GM23338 (cell line): ENCODE measurements at places on chromosomes 6 and 20. TPM values are rescaled to one million over a fixed set of nuclear protein-coding genes. Genes with fewer than 3 reads are reported as not detected.
A peak's percentile ranks its signal among the peaks of the same experiment; 100 is the strongest.

Gene KCNK15
- polyA plus RNA-seq, result 3.3 and 4.3 TPM in 2 replicates

- H3K27ac ChIP-seq, result no peak overlapping the region
- no peaks in the 10 kb centered on the region for H3K4me1 ChIP-seq
- H3K27me3 ChIP-seq, result no peaks in the 10 kb centered on the region
- no peak for DNase-seq
- H3K4me3 ChIP-seq, result no peak overlapping the region
- no peaks in the 10 kb centered on the region for H3K36me3 ChIP-seq
Measured at GRCh38 chr20:16106191-16106849, 466.9 kb downstream of the KIF16B start.

Gene SLC17A9
- 36.1 and 39.3 TPM in 2 replicates for polyA plus RNA-seq

GRCh38 chr6:136208783-136209182, 41.3 kb downstream of the MTFR2 start:
- no peaks in the 10 kb centered on the region for H3K36me3 ChIP-seq
- H3K4me1 ChIP-seq, result no peaks in the 10 kb centered on the region
- no peak overlapping the region for H3K27ac ChIP-seq
- DNase-seq, result peak; percentile 60
- H3K27me3 ChIP-seq, result no peaks in the 10 kb centered on the region

- DNase-seq, result no peak
- H3K27me3 ChIP-seq, result no peaks in the 10 kb centered on the region
- no peaks in the 10 kb centered on the region for H3K36me3 ChIP-seq
- no peak overlapping the region for H3K4me3 ChIP-seq
Measured at GRCh38 chr6:163333701-163334663, 80.5 kb upstream of the QKI start.

GRCh38 chr6:85459224-85459901, 9.5 kb downstream of the NT5E start:
- no peaks in the 10 kb centered on the region for H3K27me3 ChIP-seq
- peak overlapping the region; percentile 15; the same call in 1 of the 2 replicates for H3K4me3 ChIP-seq
- H3K27ac ChIP-seq, result no peak overlapping the region; the same call in 1 of the 2 replicates
- DNase-seq, result no peak
- H3K4me1 ChIP-seq, result peaks cover 26% of the 10 kb centered on the region
- no peaks in the 10 kb centered on the region for H3K36me3 ChIP-seq

- H3K4me1 ChIP-seq, result peaks cover 18% of the 10 kb centered on the region
- DNase-seq, result no peak
- no peak overlapping the region for H3K4me3 ChIP-seq
- no peaks in the 10 kb centered on the region for H3K36me3 ChIP-seq
Measured at GRCh38 chr6:52729576-52729975, 33.7 kb downstream of the GSTA2 start.

Gene TCF19
- 7.1 and 8.3 TPM in 2 replicates for polyA plus RNA-seq

Gene TMEM244
- not detected in 2 replicates for polyA plus RNA-seq

Gene SAMD3
- 3.2 and 3.8 TPM in 2 replicates for polyA plus RNA-seq

DNA sequence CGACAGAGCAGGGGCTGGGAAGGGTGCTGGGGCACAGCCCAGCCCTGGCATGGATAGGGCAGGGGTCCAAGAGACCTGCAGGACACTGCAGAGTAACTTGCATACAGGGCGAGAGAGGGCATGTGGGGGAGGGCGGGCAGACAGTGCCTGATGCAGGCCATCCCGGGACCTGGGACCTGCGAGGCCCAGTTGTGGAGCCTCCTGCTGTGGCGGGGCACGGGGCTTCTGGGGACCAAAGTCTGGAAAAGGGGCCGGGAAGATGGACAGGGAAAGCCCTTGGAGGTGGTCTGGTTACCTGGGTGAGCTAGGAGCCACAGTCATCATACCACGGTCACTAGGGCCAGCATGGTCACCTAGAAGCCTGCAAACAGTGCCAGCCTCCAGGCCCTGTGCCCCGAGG, 412 bp upstream of the TUBB1 start:
- H3K4me1 ChIP-seq, result no peaks in the 10 kb centered on the region
- H3K36me3 ChIP-seq, result no peaks in the 10 kb centered on the region
- H3K27ac ChIP-seq, result no peak overlapping the region
- no peak for DNase-seq
- no peak overlapping the region for H3K4me3 ChIP-seq
- no peaks in the 10 kb centered on the region for H3K27me3 ChIP-seq

GRCh38 chr6:141719476-141719875, 413.2 kb upstream of the GJE1 start:
- H3K27me3 ChIP-seq, result no peaks in the 10 kb centered on the region
- DNase-seq, result no peak
- no peak overlapping the region for H3K27ac ChIP-seq

Gene SOX18
- not detected in 2 replicates for polyA plus RNA-seq

DNA sequence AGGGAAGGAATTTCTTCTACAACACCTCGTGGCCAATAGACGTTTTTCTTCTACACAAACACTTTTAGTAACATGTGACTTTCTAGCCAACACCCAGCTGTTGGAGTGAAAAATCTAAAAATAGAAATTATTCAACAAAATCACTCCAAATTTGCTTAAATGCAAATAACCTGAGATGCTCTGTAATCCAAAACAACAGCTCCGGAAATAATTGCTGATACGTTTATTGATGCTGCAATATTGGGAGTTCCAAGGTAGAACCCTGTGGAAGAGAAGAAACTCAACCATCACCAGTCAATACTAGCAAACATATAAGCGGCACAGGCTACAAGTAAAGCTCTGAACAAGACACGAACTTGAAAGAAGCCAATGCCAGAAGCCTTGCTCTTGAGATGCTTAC, 230.6 kb downstream of the ALDH8A1 start:
- H3K36me3 ChIP-seq, result no peaks in the 10 kb centered on the region
- H3K27ac ChIP-seq, result no peak overlapping the region
- DNase-seq, result no peak
- no peak overlapping the region for H3K4me3 ChIP-seq
- no peaks in the 10 kb centered on the region for H3K4me1 ChIP-seq

Gene PPP1R3G
- polyA plus RNA-seq, result 0.05 and 0.13 TPM in 2 replicates

GRCh38 chr6:31049518-31049917, 39.2 kb downstream of the MUC22 start:
- no peaks in the 10 kb centered on the region for H3K27me3 ChIP-seq
- no peaks in the 10 kb centered on the region for H3K36me3 ChIP-seq
- DNase-seq, result no peak
- H3K27ac ChIP-seq, result no peak overlapping the region

DNA sequence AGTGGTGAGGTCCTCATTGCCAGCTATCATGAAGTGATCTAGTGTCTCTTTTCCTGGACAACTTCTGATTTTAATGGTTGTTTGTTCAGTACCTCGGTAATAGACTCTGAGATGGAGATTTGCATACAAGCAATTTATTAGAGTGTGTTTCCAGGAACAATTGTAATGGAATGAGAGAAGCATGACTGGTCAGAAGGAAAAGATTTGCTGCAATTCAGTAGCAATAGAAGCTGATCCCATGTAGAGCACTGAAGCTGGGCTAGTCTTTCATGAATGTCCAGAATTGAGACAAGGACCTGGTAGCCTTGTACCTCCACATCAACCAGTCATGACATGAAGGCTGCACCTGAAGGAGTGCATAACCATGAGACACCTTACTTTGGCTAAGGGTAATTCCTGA, 526.5 kb downstream of the NKAIN2 start:
- no peak for DNase-seq
- H3K27ac ChIP-seq, result no peak overlapping the region
- H3K36me3 ChIP-seq, result no peaks in the 10 kb centered on the region
- H3K4me3 ChIP-seq, result no peak overlapping the region
- no peaks in the 10 kb centered on the region for H3K27me3 ChIP-seq

GRCh38 chr6:43476746-43477145, 624 bp upstream of the TJAP1 start:
- H3K4me1 ChIP-seq, result peaks cover 35% of the 10 kb centered on the region
- H3K4me3 ChIP-seq, result peak overlapping the region; percentile 81
- DNase-seq, result no peak
- no peaks in the 10 kb centered on the region for H3K36me3 ChIP-seq
- H3K27me3 ChIP-seq, result no peaks in the 10 kb centered on the region

GRCh38 chr6:29629571-29629970, 3.4 kb downstream of the GABBR1 start:
- no peaks in the 10 kb centered on the region for H3K36me3 ChIP-seq
- H3K4me1 ChIP-seq, result peaks cover 57% of the 10 kb centered on the region
- H3K27me3 ChIP-seq, result no peaks in the 10 kb centered on the region
- H3K4me3 ChIP-seq, result peak overlapping the region; percentile 93
- peak overlapping the region; percentile 78; the same call in 1 of the 2 replicates for H3K27ac ChIP-seq

DNA sequence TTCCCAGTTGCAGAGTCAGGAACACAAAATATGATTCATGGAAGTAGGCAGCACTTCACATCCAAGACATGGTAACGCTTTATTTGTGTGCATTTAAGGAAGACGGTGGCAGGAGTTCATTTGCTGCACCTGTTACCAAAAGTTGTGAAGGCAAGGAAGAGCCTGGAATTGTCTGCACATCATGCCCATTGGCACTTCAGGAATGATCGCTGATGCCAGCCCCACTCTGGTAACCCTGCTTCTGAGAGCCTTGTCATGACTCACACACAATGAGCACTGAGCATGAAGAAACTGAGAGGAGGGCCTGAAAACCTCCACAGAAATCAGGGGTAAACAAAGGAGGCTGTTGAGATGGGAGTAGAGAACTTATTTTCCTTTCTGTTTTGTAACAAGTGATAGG, 181.1 kb downstream of the RPS12 start:
- H3K36me3 ChIP-seq, result no peaks in the 10 kb centered on the region
- no peak overlapping the region for H3K4me3 ChIP-seq
- no peaks in the 10 kb centered on the region for H3K27me3 ChIP-seq
- no peak for DNase-seq
- H3K27ac ChIP-seq, result no peak overlapping the region

- H3K4me3 ChIP-seq, result no peak overlapping the region
- H3K36me3 ChIP-seq, result no peaks in the 10 kb centered on the region
- DNase-seq, result no peak
- peaks cover 10% of the 10 kb centered on the region for H3K27me3 ChIP-seq
Measured at GRCh38 chr6:169793408-169793807, 42.0 kb downstream of the ERMARD start.

Gene GNRH2
- not detected in 2 replicates for polyA plus RNA-seq

Gene REM1
- polyA plus RNA-seq, result not detected in 2 replicates

- no peak overlapping the region for H3K4me3 ChIP-seq
- no peak overlapping the region for H3K27ac ChIP-seq
- DNase-seq, result no peak
- H3K4me1 ChIP-seq, result no peaks in the 10 kb centered on the region
Measured at GRCh38 chr20:42361402-42361970, 743.3 kb upstream of the CHD6 start.

- H3K27ac ChIP-seq, result no peak overlapping the region
- H3K4me1 ChIP-seq, result no peaks in the 10 kb centered on the region
- DNase-seq, result no peak
- no peaks in the 10 kb centered on the region for H3K36me3 ChIP-seq
- H3K27me3 ChIP-seq, result no peaks in the 10 kb centered on the region
Measured at GRCh38 chr6:105880030-105880492, 206.1 kb upstream of the PRDM1 start.

DNA sequence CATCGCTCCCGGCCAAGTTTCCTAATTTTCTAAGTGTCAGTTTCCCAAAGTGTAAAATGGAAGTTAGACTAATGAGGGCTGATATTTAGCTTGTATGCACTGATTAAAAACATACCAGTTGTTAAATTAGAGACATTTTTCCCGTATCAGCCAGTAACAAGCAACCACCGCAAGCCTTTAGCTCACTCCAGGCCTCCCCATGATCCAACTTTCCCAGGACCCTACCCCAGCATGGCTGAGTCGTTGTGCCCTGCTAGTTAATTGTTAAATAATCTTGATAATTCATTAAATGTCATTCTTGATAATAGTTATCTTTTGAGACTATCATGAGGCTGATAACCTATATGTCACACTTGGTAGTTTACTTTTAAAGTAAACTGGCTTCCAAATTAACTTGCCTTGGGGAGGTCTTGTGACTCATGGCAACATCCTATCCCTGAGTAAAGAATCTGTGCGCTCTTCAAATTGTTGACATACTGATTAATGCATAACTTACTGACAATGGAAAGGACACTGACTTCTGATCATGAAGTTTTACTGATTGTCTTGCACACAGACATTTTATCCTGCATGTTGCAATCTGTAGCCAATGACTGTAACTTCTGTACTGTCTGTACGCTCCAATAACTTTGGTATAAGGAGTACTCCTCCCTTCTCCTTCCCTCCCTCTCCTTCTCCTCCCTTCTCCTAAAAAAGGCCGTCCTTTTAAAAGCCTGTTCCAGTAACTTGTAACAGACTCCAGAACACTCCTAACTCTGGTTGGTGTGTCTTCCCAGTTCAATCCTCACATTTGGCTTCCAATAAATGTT, 6.3 kb upstream of the GTF3C6 start:
- no peak for DNase-seq
- H3K4me3 ChIP-seq, result no peak overlapping the region
- H3K36me3 ChIP-seq, result no peaks in the 10 kb centered on the region
- no peaks in the 10 kb centered on the region for H3K27me3 ChIP-seq
- no peak overlapping the region for H3K27ac ChIP-seq

- no peaks in the 10 kb centered on the region for H3K4me1 ChIP-seq
- no peak overlapping the region for H3K4me3 ChIP-seq
- H3K27me3 ChIP-seq, result no peaks in the 10 kb centered on the region
Measured at GRCh38 chr20:26308961-26309360, 612.3 kb upstream of the ZNF337 start.

GRCh38 chr6:122180132-122180531, 219.3 kb upstream of the HSF2 start:
- H3K4me1 ChIP-seq, result 0 out of 2 replicates have a peak, but pooled peaks cover 5% of the 10 kb centered on the region
- DNase-seq, result no peak
- H3K27ac ChIP-seq, result no peak overlapping the region
- no peaks in the 10 kb centered on the region for H3K27me3 ChIP-seq
- H3K4me3 ChIP-seq, result no peak overlapping the region
- H3K36me3 ChIP-seq, result no peaks in the 10 kb centered on the region

DNA sequence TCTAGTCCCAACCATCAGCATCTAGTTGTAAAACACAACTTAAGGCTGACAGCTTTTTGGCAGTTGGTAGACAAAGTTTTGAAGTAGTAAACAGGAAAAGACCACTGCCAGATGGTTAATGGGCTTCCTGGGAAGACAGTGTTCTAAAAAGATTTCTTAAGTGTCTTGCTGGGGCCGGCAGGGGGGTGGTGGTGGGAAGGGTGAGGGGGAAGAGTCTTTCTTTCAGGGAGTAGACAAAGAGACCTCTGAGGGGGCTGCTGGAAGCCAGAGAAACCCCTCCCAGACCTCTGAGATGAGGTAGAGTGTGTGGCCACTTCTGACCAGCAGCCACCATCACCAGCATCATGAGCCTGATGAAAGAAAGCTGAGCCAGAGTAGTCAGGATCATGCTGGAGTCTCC, 784.9 kb downstream of the TENT5A start:
- H3K4me3 ChIP-seq, result no peak overlapping the region
- H3K36me3 ChIP-seq, result no peaks in the 10 kb centered on the region
- H3K27me3 ChIP-seq, result no peaks in the 10 kb centered on the region
- 0 out of 2 replicates have a peak, but pooled peaks cover 5% of the 10 kb centered on the region for H3K4me1 ChIP-seq

DNA sequence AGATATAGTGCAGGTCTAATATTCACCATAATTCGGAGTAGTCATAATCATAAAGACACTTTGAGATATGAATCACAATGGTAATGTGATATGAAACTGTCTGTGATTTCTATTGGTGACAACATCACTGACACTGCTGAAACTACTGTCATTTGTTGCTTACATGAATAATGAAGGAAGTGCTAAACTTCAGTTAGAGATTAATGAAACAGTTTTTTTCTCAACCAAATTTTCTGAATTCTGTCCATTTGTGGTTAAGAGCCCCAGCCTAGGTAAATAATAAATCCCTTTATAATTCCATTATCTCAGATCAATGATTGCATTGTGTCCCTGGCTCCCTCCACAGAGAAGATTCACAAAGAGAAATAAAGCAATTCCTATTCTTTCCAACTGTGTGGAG, 122.6 kb downstream of the HIVEP2 start:
- DNase-seq, result no peak
- H3K36me3 ChIP-seq, result no peaks in the 10 kb centered on the region
- no peak overlapping the region for H3K4me3 ChIP-seq
- no peak overlapping the region for H3K27ac ChIP-seq

- no peak for DNase-seq
- H3K4me1 ChIP-seq, result peaks cover 15% of the 10 kb centered on the region
- H3K36me3 ChIP-seq, result peaks cover 10% of the 10 kb centered on the region; the same call in 1 of the 2 replicates
- no peak overlapping the region for H3K4me3 ChIP-seq
Measured at GRCh38 chr6:125714441-125715090, 34.9 kb upstream of the HEY2 start.
